PC-3 (cell line): ENCODE measurements at places on chromosomes 3 and 15. TPM values are rescaled to one million over a fixed set of nuclear protein-coding genes. Genes with fewer than 3 reads are reported as not detected.

DNA sequence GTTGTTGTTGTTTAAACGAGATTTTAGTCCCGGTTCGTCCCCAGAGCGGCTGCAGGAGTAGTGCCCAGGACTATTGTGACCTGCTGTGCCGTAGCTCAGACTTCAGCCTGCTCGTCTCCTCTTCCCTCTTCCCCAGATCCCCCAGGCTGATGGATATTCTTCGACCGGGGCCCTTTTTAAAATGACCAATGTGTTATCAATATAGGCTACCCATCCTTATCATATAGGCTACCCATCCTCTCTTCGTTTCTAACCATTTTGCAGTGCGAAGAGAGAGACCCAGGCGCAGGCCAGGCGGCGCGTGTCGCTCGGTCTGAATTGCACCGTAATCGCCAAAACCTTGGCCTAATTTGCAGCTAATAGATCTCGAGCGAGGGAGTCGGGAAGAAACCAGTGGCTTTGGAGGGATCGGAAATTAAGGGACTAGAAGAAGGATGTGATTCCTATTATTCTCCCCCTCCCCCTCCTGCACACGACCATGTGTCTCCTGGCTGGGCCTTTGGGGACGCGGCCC is 23.0 kb downstream of the NR2F2 start:
- DNase-seq: no peak

DNA sequence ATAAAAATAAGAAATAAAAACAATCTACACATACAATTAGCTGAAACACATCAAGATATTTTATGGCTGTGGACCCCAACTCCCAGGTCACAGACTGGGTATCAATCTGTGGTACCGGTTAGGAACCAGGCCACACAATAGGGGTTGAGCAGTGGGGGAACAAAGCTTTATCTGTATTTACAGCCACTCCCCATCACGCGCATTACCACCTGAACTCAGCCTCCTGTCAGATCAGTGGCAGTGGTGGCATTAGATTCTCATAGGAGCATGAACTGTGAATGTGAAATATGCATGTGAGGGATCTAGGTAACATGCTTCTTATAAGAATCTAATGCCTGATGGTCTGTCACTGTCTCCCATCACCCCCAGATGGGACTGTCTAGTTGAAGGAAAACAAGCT is 17.7 kb upstream of the DNAJC19 start:
- DNase-seq: no peak

- no peak for DNase-seq
Observed at GRCh38 chr3:82938821-82939328, 1177.4 kb upstream of the GBE1 start.

GRCh38 chr3:183122257-183122932 is 23.1 kb upstream of the MCCC1 start:
- DNase-seq: peak; percentile 86

GRCh38 chr3:61181874-61182273 is 69.4 kb downstream of the FHIT start:
- DNase-seq: peak; percentile 95

MORC1 gene
- not detected in 2 replicates for total RNA-seq

GRCh38 chr3:122635789-122636188 is 44.9 kb upstream of the PARP14 start:
- DNase-seq: peak; percentile 66

- no peak for DNase-seq
Observed at GRCh38 chr3:178761024-178761423, 224.8 kb downstream of the KCNMB2 start.

DNA sequence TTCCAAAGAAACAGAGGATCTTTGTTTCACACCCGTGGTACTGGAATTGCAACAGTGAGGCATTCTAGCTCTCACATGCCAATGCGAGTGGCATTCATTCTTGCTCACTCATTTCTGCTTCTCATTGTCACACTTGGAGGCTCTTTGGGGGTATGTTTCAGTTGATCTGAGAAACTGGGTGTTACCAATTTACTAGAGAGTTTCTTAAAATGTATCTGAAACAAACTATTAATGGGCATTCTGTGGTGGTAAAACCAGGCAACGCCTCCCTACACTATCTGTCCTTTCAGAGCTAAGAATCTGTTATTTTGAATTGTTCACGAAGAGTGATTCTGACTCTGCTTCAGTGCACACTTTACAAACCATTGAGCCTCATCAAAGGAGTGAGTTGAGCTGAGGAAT is 140.6 kb upstream of the BHLHE40 start:
- no peak for DNase-seq

GRCh38 chr15:82764117-82764490 is 41.8 kb downstream of the FSD2 start:
- no peak for DNase-seq

GRCh38 chr15:99954361-99955180 is 221.3 kb upstream of the LYSMD4 start:
- no peak for DNase-seq

DNA sequence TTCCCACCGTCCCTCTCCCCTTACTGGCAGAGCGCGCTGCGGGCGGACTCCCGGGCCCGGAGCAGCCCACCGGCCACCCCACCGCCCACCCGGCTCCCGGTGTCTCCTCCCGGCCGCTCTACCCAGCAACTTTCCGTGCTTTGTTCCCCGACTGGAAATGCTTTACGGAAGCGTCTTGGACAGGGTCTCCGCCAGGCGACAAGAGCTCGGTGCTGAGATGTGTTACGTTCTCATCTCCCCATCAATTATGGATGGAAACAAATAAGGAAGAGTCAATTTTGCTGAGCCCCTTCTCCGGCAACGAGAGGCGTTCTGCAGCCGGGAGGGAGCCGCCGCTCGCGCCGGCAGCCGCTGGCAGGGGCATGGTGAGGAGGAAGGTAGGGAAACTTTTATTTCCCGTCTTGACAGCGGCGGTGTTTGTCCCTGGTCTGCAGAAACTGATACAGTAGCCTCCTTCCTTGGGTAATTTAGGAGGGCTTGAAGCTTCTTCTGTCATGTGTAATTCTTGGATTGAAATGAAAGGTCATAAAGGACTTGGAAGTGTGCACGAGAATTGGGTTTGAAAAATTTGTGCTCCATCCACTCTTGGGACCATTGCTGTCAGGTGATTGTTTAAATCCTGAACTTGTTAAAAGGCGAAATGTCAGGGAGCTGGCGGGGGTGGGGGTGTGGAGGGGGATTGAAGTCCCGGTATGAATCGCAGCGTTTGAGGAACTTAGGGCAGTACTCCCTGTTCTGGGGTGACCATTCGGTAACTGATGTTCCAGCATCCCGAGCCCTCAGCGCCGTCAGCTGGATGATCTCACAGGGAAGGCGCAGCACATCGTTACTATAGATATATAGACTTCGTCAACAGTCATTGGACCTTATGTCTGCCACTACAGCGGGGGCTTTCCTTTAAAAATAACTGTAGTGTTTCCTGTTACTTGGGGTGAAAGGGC is 1.5 kb downstream of the SEMA6D start:
- DNase-seq: peak; percentile 4

DNA sequence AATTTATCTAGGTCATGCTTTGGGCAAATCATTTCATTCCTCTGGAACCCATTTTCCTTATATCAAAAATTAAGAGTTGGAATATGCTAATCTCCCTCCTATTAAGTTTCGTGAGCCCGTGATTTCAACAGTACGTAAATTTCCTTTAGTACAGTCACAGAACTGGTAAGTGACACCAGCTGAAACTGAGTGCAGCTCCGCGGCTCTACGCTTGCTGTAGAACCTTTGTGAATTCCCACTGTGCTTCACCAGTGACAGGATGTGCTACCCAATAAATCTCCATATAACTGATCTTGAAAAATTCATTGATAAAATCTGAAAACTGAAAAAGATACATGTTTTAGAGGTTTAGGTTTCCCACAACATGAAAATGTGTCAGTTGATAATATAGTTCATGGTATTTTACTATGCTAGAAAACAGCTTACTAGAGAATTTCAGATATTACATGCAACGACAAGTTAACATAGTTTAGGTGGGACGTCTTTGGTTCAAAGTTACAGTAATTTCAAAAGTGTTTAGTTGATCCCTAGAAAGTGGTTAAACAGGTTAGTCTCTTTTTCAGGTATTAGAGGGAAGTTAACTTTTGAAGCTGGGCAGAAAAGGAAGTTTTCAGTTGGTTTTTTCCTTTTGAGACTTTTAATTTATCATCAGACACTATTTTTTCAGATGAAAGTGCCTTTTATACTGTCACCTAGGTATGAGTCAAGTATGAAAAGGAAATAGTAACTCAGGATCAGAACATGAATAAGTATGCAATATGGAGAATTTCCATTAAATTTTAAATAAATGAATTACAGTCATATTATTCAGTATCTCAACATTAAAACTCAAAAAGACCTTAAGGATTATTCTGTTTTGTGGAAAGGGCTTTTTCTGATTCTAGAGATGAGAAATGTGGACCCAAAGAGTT is 57.0 kb downstream of the PPARG start:
- peak; percentile 50 for DNase-seq

CAMP gene
- not detected in 2 replicates for total RNA-seq

DNA sequence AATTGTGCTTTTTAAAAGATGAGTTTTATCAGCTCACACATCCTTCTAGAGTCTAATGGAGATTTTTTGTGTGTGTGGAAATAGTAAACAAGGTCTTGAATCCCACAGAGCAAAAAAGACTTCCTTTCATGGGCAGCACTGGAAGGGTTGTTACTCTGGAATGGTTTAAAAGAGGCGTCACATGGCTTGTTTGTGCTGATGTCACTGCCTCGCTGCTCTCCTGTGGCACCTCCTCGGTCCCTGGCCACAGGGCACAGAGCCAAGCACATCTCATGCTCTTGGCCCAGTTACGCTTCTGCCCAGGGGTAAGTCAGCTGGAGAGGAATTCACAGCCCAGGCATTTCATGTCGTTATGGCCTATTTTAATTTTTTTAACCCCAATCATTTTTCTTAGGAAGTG is 53.2 kb downstream of the PGPEP1L start:
- no peak for DNase-seq

DNA sequence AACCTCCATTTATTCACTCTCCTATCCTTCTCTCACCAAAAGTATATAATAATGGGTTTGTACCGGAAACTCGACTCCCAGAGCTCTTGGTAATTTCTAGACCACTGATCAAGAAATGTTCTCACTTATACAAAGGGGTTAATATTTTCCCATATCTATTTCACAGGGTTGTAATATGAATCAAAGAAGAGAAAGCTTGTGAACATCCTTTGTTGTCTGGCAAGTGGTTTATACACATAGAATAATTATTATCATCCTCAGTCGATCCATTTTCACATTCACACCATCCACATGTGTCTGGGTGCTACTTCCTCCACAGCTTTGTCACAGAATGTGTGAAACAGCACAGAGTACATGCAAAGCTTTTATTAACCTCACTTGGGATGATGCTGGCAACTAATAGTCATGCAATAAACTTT is 29.9 kb upstream of the STT3B start:
- DNase-seq: no peak

GRCh38 chr3:46755646-46756045 is 38.0 kb upstream of the PRSS50 start:
- DNase-seq: no peak

DNA sequence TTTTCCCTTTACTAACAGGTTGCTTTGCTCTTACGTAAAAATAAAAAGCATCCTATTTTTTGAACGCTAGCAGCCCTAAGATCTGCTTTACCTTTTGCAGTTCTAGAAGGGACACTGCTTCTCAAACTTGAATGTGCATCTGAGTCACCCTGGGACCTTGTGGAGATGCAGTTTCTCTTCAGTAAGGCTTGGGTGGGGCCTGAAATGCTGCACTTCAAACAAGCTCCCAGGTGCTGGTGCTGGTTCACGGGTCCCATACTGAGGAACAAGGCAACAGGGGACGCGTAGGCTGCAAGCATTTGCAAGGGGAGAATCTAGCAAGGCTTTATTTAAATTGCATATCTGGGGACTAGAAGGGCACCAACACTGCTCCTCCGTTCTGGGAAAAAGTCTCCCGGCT is 30.0 kb downstream of the MB21D2 start:
- DNase-seq: peak; percentile 59

DNA sequence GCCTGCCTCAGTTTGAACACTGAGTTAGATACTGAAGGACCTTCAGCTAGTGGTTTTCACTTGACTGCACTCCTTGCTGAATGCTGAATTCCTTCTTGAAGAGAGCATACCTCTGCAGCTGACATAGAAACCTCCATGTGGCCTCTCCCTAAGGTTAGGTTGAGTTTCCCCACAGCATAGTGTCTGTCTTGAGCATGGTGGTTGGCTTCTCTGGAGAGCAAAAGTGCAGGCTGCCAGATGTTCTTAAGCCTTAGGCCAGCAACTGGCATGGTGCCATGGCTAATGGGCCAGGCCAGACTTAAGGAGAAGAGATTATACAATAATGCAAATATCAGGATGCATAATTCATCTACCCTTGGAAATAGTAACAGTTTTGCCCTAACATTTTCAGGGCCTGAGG is 545.6 kb upstream of the ZNF385D start:
- DNase-seq: no peak

- DNase-seq: peak; percentile 56
Observed at GRCh38 chr3:196081002-196081833, 672 bp downstream of the TFRC start.

- no peak for DNase-seq
Observed at GRCh38 chr3:37645517-37646380, 215.9 kb upstream of the CTDSPL start.

GRCh38 chr3:46628901-46629369 is 16.6 kb downstream of the FAM240A start:
- no peak for DNase-seq

DNA sequence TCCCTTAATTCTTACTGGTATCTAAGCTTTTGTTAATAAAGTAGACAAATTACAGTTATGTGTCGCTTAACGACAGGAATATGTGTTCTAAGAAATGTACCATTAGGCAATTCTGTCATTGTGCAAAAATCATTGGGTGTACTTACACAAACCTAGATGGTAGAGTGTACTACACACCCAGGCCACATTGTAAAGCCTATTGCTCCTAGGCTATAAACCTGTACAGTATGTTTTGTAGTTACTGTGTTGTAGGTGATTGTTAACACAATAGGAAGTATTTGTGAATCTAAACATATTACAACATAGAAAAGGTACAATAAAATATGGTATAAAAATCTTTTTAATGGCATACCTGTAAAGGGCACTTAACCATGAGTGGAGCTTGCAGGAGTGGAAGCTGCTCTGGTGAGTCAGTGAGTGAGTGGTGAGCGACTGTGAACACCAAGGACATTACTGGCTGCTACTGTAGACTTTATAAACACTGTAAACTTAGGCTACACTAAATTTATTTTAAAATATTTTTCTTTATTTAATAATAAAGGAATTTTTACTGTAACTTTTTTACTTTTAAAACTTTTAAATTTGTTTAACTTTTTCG is 47.4 kb downstream of the FSIP1 start:
- peak; percentile 54 for DNase-seq

DNA sequence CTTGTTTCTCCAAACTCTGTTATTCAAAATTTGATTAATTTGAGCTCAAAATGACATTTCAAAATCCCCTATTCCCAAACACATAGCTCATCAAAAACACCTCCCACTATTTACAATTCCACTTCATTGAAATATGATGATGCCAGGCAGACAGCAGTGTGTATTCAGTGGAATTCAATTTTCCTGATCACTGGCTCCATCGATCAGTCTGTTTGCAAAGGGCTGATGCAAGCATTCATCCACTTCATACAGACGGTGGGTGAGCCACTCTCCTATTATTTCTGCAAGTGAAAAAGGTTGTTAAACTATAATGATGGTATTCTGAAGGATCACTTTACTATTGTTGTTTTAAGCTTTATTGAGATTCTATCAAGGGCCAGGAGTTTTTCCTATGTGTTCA is 90.7 kb downstream of the RTP4 start:
- no peak for DNase-seq

GRCh38 chr3:120471643-120472042 is 20.9 kb upstream of the FSTL1 start:
- peak; percentile 69 for DNase-seq
